ENCODE measurements at places on chromosomes 3 and 15.
A peak's percentile ranks its signal among the peaks of the same experiment; 100 is the strongest.

DNA sequence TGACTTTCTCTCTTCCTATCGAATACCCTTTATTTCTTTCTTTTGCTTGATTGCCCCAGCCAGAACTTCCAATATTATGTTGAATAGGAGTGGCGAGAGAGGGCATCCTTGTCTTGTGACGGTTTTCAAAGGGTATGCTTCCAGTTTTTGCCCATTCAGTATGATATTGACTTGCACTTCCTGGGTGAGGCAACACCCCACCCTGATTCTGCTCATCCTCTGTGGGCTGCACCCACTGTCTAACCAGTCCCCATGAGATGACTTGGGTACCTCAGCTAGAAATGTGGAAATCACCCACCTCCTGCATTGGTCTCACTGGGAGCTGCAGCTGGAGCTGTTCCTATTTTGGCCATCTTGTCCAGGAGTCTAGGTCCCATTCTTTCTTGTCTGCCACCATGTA is 44.8 kb upstream of the KCNH8 start:
- H3K4me1 ChIP-seq = peaks cover 3% of the 10 kb centered on the region
- no peaks in the 10 kb centered on the region for H3K27me3 ChIP-seq
- DNase-seq = no peak
- no peak overlapping the region for H3K27ac ChIP-seq

- no peak overlapping the region for H3K4me3 ChIP-seq
- no peaks in the 10 kb centered on the region for H3K27me3 ChIP-seq
- H3K4me1 ChIP-seq = peaks cover 18% of the 10 kb centered on the region
- H3K36me3 ChIP-seq = no peaks in the 10 kb centered on the region
- no peak overlapping the region for H3K27ac ChIP-seq
Measured at GRCh38 chr3:14377838-14378169, 24.6 kb upstream of the SLC6A6 start.

DNA sequence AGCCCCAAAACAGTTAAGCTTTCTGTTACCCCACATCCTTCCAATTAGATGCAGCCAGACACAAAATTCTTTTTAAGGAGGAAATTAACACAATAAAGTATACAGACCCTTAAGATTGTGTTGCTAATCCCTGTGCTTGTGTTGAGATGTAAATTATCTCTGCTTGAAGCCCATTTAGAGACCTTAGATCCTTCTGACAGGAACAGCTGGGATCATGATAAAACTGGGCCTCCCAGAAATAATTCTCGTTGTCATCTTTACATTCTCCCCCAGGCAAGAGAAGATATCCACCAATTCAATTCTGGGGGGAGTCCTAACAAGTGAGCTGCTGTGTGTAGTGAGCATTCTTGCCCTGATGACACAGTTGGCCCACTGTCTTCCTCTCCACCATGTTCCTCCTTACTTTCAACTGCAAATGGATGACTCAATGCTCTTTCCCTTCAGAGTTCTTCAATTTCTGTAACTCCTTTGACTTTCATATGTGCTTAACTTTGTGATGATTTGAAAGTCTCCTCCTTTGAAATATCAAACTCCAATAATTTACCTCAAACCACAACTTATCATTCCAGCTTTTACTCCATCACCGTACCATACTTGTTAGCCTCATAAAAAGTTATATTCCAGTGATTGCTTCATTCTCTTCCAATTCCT is 186.6 kb downstream of the RAP2B start:
- H3K27me3 ChIP-seq = no peaks in the 10 kb centered on the region
- peaks cover 24% of the 10 kb centered on the region for H3K4me1 ChIP-seq
- peak overlapping the region; percentile 65 for H3K27ac ChIP-seq
- DNase-seq = no peak
- peaks cover 14% of the 10 kb centered on the region for H3K36me3 ChIP-seq
- no peak overlapping the region for H3K4me3 ChIP-seq

GRCh38 chr15:85878828-85879225 is 84.1 kb upstream of the KLHL25 start:
- no peaks in the 10 kb centered on the region for H3K36me3 ChIP-seq
- peaks cover 2% of the 10 kb centered on the region for H3K4me1 ChIP-seq
- no peak overlapping the region for H3K27ac ChIP-seq

DNA sequence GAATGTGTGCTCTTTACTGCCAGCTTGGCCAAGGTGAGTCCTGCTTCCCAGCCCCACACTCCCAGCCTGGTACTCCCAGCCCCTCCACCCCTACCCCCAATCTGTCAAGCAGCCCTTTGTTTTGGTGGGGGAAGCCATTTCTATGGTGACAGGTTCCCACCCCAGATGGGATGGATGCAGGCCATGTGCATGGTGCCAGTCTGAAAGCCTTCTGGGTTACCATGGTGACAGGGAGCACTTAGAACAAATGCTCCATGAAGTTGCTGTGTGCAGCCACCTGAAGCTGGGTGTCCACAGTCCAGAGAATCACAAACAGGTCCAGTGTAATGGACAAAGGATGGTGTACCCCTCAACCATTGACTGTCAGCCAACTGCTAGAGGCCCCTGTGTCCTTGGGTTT is 19.1 kb upstream of the VILL start:
- H3K27me3 ChIP-seq = no peaks in the 10 kb centered on the region
- no peak overlapping the region for H3K27ac ChIP-seq
- DNase-seq = no peak
- H3K4me1 ChIP-seq = no peaks in the 10 kb centered on the region
- H3K36me3 ChIP-seq = peaks cover 18% of the 10 kb centered on the region

DNA sequence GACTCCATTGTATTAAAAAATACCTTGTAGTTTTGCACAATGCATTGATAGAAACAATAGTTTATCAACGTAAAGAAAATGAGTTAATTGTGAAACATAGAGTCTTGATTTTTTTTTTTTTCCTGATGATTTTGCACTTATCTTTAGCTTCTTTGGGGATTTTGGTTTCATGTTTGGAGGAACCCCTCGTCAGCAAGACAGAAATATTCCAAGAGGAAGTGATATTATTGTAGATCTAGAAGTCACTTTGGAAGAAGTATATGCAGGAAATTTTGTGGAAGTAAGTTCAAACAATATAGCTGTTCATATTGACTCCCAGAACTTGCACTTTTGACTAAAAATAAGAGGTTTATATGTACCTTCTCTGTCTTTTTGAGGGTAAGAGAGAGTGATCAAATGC is 7.0 kb downstream of the DNAJB11 start:
- H3K27ac ChIP-seq = no peak overlapping the region
- H3K4me1 ChIP-seq = no peaks in the 10 kb centered on the region
- H3K27me3 ChIP-seq = no peaks in the 10 kb centered on the region
- H3K36me3 ChIP-seq = peaks cover 25% of the 10 kb centered on the region
- no peak overlapping the region for H3K4me3 ChIP-seq

DNA sequence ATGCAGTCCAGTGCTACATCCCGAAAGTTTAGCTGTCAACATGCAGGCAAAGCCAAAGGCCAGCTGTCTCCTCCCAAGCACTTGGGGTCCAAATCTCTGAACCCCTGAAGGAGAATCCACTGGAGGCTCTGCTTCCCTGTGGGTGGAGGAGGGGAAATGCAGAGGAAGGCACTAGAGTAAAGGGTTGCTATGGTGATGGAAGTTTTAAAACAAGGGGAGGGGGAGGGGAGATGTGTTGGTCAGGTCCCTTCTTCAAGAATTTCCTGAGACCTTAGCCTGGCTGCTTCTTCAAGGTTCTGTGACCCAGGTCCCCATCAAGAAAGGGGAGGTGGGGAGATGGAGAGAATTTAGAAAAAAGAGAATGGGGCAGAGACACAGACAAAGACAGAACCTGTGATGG is 2.3 kb downstream of the CAMKV start:
- no peak overlapping the region for H3K27ac ChIP-seq
- no peaks in the 10 kb centered on the region for H3K4me1 ChIP-seq
- peaks cover 91% of the 10 kb centered on the region for H3K27me3 ChIP-seq
- no peak overlapping the region for H3K4me3 ChIP-seq
- H3K36me3 ChIP-seq = no peaks in the 10 kb centered on the region
- no peak for DNase-seq

DNA sequence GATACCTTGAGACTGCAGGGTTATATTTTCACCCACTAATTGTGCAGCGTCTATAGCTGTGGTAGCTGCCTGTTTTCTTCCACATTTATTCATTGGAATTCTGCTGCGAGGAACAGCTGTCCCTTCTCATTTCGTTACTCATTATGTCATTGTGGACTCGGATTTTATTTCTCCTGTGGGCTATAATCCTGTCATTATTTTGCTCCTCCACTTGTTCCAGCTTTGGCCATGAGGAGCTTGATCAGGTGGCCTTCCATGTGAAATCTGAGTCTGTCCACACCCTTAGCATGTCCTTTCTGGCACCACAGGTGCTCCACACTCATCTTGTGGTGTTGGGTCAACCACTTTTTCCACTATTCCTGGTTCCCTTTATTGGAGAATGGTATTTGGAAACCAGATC is 14.8 kb downstream of the LYSMD4 start:
- H3K36me3 ChIP-seq = peaks cover 27% of the 10 kb centered on the region
- no peaks in the 10 kb centered on the region for H3K4me1 ChIP-seq
- H3K27ac ChIP-seq = no peak overlapping the region

- no peaks in the 10 kb centered on the region for H3K4me1 ChIP-seq
- H3K27ac ChIP-seq = no peak overlapping the region
- H3K36me3 ChIP-seq = no peaks in the 10 kb centered on the region
- peaks cover 42% of the 10 kb centered on the region for H3K27me3 ChIP-seq
Measured at GRCh38 chr3:52781741-52782140, 4.3 kb downstream of the ITIH1 start.

DNA sequence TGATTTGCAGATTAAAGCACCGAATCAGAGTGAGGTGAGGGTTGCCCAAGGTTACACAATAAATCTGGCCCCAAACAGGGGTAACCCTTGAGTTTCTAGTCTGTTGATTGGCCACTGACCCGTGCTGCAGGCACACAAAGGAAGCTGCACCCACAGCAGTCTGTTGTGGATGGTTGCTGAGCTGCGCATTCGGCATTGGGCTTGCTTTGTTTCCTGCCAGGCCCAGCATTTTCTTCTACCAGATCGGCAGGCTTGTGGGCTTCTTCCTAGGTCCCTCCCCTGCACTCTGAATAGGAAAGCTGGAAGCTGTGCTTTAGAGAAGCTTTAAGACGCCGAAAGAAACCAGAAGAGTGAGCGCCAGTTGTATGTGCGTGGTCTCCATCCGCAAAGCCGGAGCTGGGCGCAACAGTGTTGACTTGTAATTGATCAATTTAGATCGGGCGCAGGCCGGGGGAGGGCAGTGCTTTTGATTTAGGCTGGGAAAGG is 12.1 kb downstream of the B3GNT5 start:
- H3K4me3 ChIP-seq = no peak overlapping the region
- peak; percentile 50 for DNase-seq
- H3K4me1 ChIP-seq = peaks cover 23% of the 10 kb centered on the region

- H3K36me3 ChIP-seq = peaks cover 3% of the 10 kb centered on the region
- no peaks in the 10 kb centered on the region for H3K27me3 ChIP-seq
- H3K27ac ChIP-seq = peak overlapping the region; percentile 66
- H3K4me3 ChIP-seq = no peak overlapping the region
Measured at GRCh38 chr15:55823191-55823670, 80.3 kb upstream of the PRTG start.

DNA sequence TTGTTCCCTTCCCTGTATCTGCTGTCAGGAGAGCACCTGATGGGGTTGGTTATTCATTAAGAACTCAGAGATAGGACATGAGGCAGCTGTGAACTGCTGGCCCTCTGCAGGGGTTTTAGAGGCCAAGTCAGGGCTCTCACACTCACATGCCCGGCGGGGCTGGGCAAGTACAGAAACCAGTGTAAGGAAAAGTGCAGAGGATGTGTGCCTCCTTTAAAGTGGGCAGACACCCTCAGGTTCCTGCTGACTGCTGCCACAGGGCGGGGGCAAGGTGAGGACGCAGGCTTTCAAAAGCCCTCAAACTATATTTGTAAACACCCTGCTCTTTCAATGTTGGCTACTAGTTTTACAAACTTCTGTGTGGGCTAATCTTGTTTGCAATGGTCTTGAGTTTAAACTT is 22.4 kb downstream of the CXCR6 start:
- H3K36me3 ChIP-seq = peaks cover 45% of the 10 kb centered on the region
- no peak overlapping the region for H3K27ac ChIP-seq
- H3K27me3 ChIP-seq = no peaks in the 10 kb centered on the region

- peak overlapping the region; percentile 93 for H3K27ac ChIP-seq
- peak; percentile 60 for DNase-seq
- H3K4me3 ChIP-seq = peak overlapping the region; percentile 22
- no peaks in the 10 kb centered on the region for H3K36me3 ChIP-seq
- H3K27me3 ChIP-seq = no peaks in the 10 kb centered on the region
Measured at GRCh38 chr3:11510001-11510340, 133.7 kb downstream of the VGLL4 start.

- peaks cover 35% of the 10 kb centered on the region for H3K4me1 ChIP-seq
- no peaks in the 10 kb centered on the region for H3K36me3 ChIP-seq
- H3K27ac ChIP-seq = no peak overlapping the region
- H3K4me3 ChIP-seq = no peak overlapping the region
- H3K27me3 ChIP-seq = no peaks in the 10 kb centered on the region
- no peak for DNase-seq
Measured at GRCh38 chr3:64918989-64919388, 231.2 kb upstream of the ADAMTS9 start.

DNA sequence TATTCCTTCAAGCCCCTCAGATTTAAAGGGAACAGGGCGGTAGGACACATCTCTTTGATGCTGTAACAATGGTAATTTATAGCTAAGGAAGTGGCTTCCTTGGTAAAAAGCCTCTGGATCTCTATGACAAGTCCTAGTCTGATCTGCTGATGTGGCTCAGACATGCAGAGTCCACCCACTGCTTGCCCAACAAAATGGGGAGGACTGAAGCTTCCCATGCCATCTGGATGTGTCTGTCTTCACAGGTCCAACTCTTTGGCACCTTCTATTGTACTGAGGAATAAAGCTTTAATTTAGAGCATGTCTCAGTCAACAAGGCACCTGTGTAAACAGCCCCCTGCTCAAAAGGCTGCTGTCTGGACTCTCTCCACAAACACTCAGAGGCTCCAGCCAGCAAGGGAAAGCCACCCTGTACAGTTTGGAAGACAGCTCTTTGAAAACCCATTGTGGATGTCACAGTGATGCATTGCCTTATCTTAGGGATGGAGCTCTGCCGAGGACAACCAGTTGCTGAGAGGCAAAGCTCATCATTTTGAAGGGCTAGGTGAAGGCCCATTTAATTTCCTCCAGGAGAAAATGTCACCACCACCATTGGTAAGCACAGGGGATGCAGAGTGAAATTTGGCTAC is 348.6 kb upstream of the GRM7 start:
- DNase-seq = no peak
- no peak overlapping the region for H3K4me3 ChIP-seq
- H3K4me1 ChIP-seq = peaks cover 2% of the 10 kb centered on the region
- H3K36me3 ChIP-seq = no peaks in the 10 kb centered on the region

- H3K4me1 ChIP-seq = peaks cover 39% of the 10 kb centered on the region
- H3K4me3 ChIP-seq = peak overlapping the region; percentile 86
- no peaks in the 10 kb centered on the region for H3K36me3 ChIP-seq
Measured at GRCh38 chr15:68819495-68820294, 1.0 kb downstream of the ANP32A start.
